ENCODE measurements at places on chromosomes 13 and 19.

GRCh38 chr13:96252903-96253302 is 163.0 kb downstream of the HS6ST3 start:
- DNase-seq: no peak

GRCh38 chr19:54230031-54230430 is 7.2 kb upstream of the LILRB3 start:
- no peak for DNase-seq

GRCh38 chr13:92952161-92952560 is 274.4 kb upstream of the GPC6 start:
- DNase-seq: no peak

DNA sequence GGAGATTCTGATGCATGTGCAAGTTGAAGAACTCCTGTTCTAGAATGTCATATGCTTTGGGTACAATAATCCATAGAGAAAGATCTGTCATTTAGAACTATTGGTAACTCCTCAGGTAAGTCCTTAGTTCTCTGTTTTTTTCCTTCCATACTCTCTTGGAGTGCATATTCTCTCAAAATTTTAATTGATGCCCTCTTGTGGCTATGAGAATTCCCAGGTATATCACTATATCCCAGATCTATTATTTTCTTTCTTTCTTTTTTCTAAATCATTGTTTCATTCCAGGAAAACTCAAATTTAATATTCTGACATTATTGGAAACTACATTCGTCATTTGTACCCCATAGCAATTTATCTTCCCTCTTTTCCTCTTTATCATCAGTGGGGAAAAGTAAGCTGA is 485.4 kb downstream of the KLF5 start:
- no peak for DNase-seq

DNA sequence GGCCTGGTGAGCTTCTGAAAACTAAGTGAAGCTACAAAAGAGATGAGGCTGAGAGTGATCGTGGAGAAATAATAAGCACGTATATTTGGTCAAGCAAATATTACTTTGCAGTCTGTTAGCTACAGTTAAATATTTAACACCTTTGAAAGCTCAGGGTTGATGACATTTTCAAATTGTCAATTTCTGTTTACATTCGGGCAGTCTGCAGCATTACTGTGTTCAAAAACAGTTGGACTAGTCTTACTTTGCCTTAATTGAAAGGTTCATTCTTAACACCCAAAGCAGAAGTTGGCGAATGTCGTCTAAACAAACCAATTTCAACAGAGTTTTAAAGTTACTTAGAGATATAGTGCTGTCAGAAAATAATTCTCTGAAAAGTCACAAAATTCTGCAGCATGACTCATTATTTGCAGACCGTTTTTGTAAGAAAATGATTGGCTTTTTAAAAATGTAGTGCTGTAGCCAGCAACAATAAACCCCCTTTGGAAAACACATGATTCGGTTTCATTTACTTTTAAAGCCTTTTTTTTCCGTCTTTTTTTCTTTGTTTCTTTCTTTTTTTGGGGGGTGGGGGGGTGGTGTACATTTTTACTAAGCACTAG is 549.0 kb downstream of the GPC6 start:
- DNase-seq: no peak

- DNase-seq: no peak
Observed at GRCh38 chr13:47672245-47673008, 328.6 kb downstream of the SUCLA2 start.

DNA sequence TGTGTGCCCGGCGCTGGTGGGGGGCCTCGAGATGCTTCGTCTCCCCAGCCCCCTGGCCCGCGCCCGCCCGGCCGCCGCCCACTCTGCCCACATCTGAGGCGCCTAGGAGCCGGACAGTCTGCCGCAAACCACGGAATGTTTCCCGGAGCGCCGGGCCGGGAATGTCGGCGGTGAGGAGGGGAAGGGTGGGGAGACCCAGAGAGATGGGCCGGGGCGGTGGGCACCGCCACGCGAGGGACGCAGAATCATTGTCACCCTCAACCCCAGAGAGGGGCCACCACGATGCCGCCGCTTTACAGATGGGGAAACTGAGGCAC is 46.1 kb upstream of the NFIC start:
- no peak for DNase-seq

- DNase-seq: no peak
Observed at GRCh38 chr19:32197896-32198882, 147.2 kb upstream of the ZNF507 start.

GRCh38 chr13:32695602-32696250 is 109.5 kb downstream of the PDS5B start:
- DNase-seq: peak; percentile 24

GRCh38 chr13:57946361-57946760 is 314.8 kb downstream of the PCDH17 start:
- DNase-seq: no peak

- DNase-seq: no peak
Observed at GRCh38 chr19:38675611-38676010, 28.2 kb downstream of the ACTN4 start.
